Erythroblast (primary cell): ENCODE measurements at places on chromosomes 11 and 22.

DNA sequence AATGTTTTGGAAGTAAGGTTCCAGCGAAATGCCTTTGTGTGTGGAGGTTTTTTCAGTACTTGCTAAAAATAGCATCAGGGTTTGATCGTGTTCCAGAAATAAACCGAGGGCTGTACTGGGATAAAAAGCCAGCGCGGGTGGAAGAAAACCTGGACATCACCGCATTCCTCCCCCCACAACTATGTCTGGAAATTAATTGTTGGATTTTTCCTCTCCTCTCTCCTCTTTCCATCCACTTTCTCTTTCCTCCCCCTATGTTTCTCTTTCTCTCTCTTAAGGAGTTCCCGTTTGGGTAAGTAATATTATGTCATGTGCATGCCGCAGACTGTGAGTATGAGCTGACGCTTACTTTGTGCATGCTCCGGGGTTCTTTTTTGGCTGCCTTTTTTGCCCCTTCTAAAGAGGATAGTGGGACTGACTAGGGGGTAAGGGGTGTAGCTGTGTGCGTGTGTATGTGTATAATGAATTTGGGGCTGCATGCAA is 104.2 kb upstream of the HSD17B12 start:
- no peak for DNase-seq

GRCh38 chr11:123386796-123387510 is 43.1 kb upstream of the GRAMD1B start:
- no peak for DNase-seq

DNA sequence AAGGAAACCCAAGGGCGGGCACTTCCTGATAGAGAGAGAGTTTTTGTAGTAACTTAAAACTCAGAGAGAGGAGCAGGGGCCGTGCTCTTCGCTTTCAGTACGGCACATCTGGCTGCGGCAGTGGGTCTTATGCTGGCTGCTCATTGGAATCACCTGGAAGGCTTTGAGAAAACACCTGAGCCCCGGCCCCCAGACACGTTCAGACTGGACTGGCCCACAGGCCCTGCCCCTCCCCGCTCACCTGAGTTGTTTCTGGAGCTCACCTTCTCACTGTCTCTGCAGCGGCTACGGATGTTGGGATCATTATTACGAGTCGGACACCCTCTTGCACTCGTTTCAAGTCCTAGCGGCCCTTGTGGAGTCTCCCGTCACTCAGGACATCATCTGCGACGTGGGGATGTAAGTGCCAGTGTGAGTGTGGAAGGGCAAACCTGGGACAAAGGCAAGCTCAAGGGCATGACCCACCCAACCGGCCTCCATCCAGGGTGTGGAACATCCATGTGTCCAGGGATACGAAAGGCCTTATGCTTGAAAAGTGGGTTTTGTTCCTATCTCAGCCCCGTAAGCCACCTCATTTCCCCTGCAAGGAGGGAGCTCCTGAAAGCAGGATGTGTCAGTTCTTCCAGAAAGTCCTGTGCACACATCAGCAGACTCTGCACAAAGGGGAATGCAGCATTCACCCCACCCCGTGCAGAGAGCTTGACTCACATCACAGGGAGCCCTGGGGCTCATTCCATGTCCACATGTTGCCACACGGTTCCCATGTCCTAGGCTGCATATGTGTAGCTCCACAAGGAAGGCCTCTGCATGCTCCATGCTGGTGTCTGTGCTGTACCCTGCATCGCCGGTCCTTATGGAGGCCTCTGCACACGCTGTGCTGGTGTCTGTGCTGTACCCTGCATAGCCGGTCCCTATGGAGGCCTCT is 5.4 kb downstream of the NADSYN1 start:
- no peak for DNase-seq

DNA sequence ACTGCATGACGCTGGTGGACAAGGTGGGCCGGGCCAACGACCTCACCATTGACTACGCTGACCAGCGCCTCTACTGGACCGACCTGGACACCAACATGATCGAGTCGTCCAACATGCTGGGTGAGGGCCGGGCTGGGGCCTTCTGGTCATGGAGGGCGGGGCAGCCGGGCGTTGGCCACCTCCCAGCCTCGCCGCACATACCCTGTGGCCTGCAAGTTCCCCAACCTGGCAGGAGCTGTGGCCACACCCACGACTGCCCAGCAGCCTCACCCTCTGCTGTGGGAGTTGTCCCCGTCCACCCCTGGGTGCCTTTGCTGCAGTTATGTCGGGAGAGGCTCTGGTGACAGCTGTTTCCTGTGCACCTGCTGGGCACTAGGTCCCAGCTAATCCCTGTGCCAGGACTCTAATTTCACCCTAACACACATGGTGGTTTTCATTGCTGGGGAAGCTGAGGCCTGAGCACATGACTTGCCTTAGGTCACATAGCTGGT is 49.0 kb upstream of the PPP6R3 start:
- DNase-seq, result peak; percentile 16

DNA sequence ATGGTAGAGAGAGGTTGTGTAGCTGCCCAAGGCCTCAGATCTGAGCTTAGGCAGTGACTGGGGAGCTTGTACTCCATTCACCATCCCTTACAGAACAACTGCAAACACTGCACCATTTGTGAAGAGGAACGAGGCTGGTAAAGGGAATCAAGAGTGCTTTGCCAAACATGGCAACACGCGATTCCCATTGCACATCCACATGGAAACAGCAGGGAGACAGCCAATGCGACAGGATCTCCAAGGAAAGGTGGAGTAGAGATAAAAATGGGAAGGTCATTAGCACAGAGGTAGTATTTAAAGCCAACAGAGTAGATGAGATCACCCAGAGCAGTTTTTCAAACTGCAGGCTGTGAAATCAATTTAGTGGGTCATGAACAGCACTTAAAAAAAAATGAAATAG is 42.0 kb downstream of the TCF20 start:
- no peak for DNase-seq

DNA sequence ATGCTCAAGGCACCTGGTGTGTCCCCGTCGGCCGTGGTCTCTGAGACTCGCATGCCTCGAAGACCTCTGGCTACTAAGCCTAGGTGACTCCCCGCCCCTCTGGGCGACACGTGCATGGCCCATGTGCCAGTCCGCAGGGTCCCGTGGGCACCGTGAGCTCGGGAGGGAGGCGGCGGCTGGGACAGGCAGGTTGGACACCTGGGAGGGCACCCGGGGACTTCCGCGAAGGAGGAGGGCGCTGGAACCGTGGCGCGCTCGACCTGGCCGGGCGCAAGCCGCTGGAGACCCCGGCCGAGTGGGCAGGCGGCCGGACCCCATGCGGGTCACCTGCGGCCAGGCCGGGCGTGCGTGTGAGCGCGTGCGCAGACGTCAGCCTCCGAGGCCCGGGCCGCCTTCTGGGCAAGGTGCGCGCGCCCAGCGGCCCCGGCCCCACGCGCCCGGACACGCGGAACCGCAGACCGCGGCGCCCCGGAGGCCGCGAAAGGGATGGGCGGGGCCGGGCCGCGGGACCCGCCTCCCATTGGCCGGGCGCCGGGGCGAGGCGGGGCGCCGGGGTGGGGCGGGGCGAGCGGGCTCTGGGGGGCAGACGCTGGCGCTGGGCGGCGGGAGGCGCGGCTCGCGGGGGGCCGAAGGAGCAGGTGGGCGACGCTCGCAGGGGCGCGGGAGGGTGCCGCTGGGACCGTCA is 579 bp upstream of the RASD2 start:
- peak; percentile 52 for DNase-seq

GRCh38 chr11:110305169-110306018 is 9.0 kb upstream of the RDX start:
- DNase-seq, result no peak

DNA sequence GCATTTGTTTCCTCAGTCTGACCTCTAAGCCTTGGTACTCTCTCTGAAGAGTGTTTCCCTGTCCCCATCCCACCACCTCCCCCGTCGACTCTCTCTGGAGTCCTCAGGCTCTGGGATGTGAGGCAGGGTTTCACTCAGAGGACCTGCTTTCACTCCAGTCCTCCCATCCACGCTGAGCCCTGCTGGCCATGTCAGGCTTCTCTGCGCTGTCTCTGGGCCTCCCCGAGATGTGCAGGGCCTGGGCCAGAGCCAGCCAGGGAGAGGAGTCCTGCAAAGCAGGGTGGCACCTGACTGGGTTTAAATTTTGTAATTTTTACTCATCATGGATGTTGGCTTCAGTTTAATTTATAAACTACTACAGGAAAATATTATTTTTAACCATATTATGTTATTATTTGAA is 3.3 kb downstream of the SCGB2A2 start:
- DNase-seq, result no peak

GRCh38 chr11:7846003-7846402 is 49.3 kb upstream of the OR5P2 start:
- DNase-seq, result no peak

DNA sequence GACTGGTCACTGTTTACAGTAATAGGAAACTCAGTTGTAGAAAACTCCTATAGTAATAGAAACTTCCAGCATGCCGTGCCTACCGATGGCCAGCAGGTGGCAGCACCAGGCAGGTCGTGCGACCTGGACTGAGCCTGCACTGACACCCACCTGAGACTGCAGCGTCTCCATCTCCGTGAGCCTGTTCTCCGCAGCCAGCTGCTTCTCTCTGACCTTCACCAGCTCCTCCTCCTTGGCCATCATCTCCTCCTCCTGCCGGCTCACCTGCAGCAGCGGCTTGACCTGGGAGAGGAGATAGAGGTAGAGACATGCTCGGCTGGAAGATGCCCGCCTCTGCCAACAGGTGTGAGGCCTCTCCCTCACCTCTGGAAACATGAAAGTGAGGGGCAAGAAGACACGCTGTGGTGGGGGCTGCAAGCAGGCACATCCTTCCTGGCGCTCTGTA is 48.5 kb downstream of the APOL1 start:
- peak; percentile 71 for DNase-seq

GRCh38 chr11:67558084-67558772 is 25.4 kb upstream of the GSTP1 start:
- DNase-seq, result no peak

DNA sequence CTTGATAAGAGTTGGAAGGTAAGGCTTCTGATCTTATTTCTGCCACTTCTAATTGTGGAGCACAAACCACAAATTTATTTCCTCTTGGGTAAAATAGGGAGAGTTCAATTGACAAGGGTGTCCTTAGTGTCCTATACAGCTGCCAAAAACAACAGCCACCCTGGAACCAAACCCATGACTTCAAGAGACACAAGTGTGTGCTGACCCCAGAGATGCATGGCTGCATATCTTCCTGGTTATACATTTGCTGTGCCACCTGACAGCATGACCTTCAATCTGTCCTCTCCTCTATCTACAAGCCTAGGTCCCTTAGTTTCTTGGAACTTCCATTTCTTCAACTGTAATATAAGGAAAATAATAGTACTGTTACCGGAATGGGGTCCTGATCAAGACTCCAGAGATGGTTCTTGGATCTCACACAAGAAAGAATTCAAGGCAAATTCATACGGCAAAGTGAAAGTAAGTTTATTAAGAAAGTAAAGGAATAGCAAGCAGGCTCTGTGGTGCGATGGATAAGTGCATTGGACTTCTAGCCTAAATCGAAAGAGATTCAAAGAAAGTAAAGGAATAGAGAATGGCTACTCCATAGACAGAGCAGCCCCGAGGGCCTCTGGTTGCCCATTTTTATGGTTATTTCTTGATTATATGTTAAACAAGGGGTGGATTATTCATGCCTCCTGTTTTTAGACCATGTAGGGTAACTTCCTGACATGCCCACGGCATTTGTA is 15.5 kb upstream of the TMEM123 start:
- DNase-seq, result no peak

DNA sequence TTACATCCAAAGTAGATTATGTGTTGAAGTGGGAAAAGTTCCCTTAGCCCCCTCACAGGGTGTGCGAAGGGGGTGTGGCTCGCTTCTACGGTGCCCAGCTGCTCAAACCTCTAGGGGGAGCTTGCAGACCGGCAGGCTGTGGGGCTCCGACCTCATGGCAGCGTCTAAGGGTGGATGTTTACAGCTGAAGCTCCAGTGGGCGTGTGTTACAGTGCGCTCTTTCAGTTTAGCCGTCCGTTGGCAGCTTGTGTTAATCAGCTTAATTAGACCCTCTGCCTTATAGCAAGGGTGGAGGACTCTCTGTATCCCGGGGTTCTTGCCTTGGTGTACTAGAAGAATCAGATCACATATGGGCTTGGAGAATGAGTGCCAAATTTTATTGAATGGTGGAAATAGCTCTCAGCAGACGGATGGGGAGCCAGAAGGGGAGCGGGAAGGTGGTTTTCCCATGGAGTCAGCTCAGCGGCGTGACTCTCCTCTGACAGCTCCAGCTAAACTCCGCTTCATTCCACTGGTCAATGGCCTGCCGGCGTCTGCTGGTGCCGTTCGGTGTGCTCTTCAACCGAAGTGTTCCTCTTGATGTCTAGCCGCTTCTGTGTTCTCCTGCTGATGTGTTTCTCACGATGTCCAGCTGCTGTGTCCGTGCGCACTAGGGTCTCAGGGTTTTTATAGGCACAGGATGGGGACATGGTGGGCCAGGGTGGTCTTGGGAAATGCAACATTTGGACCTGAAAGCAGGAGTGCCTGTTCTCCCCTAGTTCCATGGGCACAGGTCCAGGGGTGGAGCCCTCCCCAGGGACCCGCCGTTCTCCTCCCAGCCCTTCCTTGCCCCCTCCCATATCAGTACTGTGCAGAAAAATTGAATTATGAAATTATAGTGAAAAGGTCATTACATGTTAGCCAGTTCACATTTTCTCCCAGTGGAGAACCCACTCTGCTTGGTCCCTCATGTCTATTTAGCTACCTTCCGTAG is 28.6 kb upstream of the OR10G7 start:
- peak; percentile 93 for DNase-seq

DNA sequence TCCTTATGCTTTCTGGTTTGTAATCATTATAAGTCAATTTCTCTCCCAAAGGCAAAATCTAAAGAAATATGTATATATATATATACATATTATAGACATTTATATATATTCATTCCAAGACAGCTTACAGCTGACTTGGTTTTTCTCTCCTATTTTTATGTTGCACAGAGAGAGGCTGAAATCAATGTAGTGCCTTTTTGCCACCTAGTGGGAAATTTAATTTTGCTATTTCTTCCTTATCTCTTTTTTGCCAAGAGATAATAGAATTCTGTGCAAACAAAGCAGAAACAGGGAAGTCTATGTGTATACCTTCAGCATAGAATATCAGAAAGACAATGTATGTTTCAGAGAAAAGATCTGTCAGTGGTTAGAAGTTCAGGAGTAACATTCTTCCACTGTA is 186.0 kb upstream of the ANO5 start:
- no peak for DNase-seq

DNA sequence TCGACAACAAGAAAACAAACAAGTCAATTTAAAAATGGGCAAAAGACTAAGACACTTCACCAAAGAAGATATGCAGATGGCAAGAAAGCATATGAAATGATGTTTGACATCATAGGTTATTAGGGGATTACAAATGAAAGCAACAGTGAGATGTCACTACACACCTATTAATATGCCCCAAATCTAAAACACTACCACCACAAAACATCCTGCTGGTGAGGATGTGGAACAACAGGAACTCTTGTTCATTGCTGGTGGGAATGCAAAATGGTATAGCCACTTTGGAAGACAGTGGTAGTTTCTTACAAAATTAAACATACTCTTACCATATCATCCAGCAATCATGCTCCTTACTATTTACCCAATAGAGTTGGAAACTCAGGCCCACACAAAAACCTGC is 29.0 kb downstream of the PRRG4 start:
- no peak for DNase-seq

- DNase-seq, result no peak
Observed at GRCh38 chr22:50699756-50700386, 27.2 kb downstream of the SHANK3 start.

GRCh38 chr11:126355926-126356897 is 726 bp downstream of the ST3GAL4 start:
- DNase-seq, result peak; percentile 56
